ENCODE measurements at places on chromosomes 4 and X. TPM values are rescaled to one million over a fixed set of nuclear protein-coding genes. Genes with fewer than 3 reads are reported as not detected.
A peak's percentile ranks its signal among the peaks of the same experiment; 100 is the strongest.

H2BW1 gene
- not detected for total RNA-seq

- ATAC-seq: no peak
Observed at GRCh38 chr4:130545596-130545995, 1449.6 kb downstream of the C4orf33 start.

DNA sequence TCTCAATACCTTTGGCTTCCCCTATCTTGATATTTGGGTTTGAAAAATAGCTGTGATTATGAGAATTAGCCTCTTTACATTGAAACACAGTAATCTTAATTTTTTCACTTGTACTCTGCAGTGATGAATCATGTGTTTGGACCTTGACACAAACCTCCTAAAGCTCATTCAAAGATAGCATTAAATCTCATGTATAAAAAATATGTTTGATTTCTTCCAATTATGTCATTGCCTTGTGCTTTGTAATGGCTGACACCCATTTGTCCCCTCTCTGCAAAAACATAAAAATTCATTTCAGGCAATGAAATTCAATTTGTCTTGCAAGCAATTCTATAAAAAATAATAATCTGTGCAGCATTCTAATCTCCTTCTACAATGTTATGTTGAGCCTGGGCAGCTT, 422.4 kb upstream of the BOD1L1 start:
- ATAC-seq: no peak

DNA sequence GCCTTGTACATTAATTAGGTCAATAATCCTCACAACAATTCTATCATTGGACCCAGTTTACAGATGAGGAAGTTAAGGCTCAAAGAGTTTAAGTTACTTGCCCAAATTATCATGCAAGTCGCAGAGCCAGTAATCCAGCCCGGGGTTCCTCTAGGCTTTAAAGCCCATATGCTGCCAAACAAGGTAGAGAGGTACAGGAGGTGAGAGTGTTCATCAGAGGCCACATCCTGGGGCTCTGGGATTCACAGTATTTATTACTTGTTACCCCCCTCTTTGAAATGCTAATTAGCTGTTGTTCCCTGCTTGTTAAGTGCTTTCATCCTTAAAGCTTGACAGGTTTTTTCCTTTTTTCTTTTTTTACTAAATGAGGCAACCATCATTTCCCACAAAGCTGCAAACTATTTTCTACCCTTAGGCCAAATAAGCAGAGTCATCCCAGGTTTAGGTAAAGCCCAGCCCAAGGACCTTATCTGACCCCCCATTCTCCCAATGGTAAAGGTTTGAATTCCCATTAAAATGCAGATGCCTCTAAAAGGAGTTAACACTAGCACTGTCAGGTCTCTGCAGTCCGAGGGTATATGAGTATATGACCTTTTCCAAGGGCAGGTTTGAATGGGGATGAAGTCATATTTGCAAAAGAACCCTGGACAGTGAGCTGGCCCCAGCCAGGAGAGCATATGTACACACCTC, 150.3 kb downstream of the SOX3 start:
- no peak for ATAC-seq

DNA sequence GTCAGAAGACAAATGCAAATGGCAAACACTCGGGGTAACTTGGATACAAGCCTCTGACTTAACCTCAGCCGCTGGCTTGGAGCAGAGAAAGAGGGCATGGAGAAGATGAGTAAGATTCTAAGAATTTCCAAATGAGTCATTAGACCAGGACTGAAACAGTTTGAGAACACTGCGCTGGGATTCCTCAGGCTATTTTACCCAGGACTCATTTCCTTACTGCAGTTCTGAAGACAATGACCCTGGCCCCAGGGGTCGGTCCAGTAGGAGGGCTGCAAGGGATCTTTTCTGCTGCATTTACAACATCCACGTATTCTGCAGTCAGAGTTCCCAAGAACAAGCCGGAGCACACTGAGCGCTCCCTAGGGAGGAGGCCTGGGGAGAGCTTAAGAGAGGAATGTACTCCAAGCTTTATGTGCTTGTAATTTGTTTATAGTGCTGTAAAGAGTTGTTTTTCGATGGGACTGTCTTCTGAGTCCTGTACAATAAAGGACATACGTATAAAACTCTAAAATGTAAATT, 27.3 kb upstream of the SORBS2 start:
- ATAC-seq: peak; percentile 60

DNA sequence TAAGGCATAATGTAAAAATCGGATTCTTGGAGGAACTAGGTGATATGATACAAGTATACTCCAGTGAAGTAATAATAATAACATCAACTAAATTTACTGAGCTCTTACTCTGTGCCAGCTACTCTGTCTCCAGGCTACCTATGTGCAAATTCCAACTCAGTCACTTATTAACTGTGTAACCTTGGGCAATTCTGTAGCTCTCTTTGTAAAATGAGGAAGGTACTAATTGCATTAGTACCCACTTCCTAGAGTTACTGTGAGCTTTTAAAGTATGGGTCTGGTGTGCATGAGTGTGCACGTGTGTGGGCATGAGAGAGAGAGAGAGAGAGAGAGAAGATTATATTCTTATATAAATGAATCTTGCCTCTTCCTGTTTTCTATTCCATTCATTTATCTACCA, 169.9 kb downstream of the KCNIP4 start:
- no peak for ATAC-seq

GRCh38 chr4:135191596-135191995, 990.0 kb upstream of the PABPC4L start:
- ATAC-seq: no peak

DNA sequence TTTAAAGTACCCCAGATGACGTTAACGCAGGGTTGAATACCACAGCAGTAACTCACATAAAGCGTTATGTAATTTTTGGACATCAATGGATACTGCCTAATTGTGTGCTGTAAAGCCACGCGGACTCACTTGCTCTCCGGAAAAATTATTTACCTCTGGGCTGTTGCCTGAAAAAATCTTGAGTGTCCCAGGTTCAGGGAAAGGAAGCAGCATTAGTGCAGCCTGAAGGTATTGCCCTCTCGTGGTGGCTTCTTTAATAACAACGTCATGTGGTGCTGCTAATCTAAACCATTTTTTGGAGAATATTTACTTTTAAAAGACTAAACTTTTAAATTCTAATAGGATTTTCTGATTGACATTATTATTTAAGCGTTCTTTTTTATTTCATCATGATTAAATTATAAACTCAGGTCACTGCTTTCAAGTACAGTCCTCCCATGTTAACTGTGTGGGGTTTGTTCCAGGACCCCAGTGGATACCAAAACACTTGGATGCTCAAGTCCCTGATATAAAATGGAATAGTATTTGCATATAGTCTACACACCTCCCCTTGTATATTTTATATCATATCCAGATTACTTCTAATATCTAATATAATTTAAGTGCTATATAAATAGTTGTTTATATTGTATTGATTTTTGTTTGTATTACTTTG, 384.8 kb downstream of the FAM133A start:
- no peak for ATAC-seq

GRCh38 chrX:53481816-53482465, 47.8 kb upstream of the HSD17B10 start:
- ATAC-seq: no peak

DNA sequence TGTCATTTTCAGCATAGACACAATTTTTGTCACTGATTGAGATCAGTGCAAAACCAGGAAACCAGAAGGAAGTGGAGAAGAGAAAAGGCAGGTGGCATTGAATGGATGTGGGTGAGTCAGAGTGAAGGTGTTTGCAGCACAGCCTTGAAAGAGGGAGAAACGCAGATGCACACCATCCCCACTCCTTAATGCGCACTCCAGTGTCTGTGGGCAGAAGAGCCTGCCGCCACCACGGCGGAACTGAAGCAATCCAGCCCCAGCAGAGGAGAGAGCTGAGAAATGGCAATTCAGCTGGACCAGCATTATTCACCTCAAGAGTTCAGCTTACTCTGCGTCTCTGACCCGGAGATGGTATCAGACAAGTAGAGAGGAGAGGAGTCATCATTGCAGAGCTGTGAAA, 393.1 kb upstream of the FRG1 start:
- ATAC-seq: no peak

- ATAC-seq: no peak
Observed at GRCh38 chr4:76589872-76590797, 155.1 kb downstream of the SHROOM3 start.

ETDB gene
- total RNA-seq: not detected

DNA sequence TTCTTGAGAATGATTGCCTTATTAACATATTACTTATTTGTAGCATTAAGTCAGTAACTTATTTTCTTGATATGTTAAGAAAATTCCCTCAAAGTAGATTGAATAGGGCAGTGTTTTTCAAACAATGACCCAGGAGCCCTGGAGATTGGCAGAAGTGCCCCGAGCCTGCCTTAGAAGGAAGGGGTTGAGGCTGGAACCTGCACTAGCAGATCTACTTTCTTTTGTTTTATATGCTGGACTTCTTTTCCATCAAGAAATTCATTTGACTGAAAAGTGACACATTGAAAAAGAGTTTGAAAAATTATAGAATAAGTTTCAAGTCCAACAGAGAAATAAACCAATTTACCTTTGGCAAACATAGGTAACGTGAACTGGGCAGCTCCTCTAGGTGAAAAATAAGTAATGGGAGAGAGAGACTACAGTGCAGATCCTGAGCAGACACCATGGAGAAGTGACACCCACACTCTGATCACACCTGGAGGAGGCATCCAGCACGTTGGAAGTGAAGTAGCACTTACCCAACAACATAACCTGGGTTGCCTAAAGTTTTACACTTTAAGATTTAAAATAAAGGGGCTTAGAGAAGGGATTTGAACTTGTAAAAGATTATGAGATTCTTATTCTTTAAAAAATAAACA, 18.6 kb downstream of the ARSJ start:
- no peak for ATAC-seq

GRCh38 chr4:858831-859451, 33.0 kb upstream of the CPLX1 start:
- no peak for ATAC-seq

DNA sequence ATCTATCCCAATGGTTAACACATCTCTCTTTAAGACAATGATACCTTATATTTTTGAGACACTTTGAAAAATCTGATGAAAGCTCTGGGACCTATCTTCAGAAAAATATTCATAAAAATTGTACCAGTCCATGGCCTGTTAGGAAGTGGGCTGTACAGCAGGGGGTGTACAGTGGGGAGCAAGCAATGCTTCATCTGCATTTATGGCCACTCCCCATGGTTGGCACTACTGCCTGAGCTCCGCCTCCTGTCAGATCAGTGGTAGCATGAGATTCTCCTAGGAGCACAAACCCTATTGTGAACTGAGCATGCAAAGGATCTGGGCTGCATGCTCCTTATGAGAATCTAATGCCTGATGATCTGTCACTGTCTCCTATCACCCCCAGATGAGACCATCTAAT, 42.6 kb downstream of the C4orf51 start:
- ATAC-seq: no peak

- ATAC-seq: no peak
Observed at GRCh38 chrX:22389556-22390179, 117.0 kb downstream of the CBLL2 start.

DNA sequence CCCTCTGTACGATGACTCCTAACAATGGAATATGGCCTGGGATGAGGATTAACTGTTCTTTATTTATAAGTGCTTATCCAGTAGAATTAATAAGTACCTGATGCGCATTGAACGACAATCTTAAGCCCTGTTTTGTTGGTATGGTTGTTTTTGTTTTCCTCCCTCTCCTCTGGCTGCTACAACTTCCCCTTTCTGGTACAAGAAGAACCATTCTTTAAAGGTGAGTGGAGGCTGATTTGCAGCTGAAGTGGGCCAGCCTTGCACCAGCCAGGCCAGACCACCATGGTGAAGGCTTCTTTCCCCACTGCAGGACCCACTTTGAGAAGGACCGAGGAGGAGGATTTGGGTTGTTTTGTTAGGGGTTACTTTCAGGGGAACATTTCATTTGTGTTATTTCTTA, 113.3 kb downstream of the PARM1 start:
- no peak for ATAC-seq

GRCh38 chrX:153766871-153767673, 3.0 kb downstream of the PLXNB3 start:
- no peak for ATAC-seq

DNA sequence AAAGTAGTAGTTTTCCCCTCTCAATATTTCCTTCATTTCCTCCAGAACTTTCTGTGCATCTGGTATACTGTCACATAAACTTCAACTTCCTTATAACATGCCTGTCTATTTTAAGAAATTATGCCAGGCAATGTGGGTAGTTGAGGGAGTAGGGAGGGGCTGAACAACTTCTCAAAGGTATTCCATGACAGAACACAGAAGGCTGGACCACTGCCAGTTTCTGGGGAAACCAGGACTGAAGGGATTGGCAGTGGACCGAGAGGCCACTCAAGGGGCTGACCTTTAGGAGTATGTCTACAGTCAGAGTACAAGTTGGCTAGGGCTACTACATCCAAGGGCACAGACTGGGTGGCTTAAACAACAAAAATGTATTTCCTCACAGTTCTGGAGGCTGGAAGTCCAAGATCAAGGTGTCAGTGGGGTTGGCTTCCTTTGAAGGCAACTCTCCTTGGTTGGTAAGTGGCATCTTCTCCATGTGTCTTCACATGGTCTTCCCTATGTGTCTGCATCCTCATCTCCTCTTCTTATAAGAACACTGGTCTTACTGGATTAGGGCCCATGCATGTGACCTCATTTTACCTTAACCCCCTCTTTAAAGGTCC, 6.9 kb downstream of the SH3RF1 start:
- no peak for ATAC-seq

DNA sequence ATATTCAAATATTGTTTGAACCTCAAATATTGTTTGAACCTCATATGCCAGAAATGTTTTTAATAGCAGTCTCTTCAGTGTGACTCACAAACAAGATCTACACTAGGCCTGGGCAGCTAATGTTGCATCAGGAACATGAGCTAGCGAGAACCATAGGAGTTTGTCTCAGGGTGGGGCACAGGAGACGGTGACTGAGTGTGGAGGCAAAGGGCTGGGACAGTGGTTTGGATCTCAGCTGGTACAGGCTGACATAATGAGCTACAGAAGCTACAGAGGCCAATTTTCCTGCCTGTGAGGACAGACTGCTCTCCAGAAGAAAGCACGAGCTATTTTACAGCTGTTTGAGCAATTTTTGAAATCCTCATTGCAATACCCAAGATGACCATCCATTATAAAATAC, 224.7 kb downstream of the CENPC start:
- no peak for ATAC-seq

GRCh38 chr4:151808120-151808529, 47.3 kb upstream of the GATB start:
- ATAC-seq: no peak

PRDM8 gene
- total RNA-seq: 7.8 TPM

CSAG2 gene
- not detected for total RNA-seq

SPANXA1 gene
- total RNA-seq: not detected

- no peak for ATAC-seq
Observed at GRCh38 chr4:130257271-130257670, 1161.3 kb downstream of the C4orf33 start.

HTR2C gene
- total RNA-seq: not detected

- ATAC-seq: no peak
Observed at GRCh38 chr4:48147621-48148020, 13.6 kb upstream of the TXK start.
